PC-3 (cell line): ENCODE measurements at places on chromosomes 4 and X. TPM values are rescaled to one million over a fixed set of nuclear protein-coding genes. Genes with fewer than 3 reads are reported as not detected.

Gene RNF175
- total RNA-seq: not detected in 2 replicates

Gene USP51
- 0.22 TPM in 1 of 2 replicates, not detected in the other for total RNA-seq

DNA sequence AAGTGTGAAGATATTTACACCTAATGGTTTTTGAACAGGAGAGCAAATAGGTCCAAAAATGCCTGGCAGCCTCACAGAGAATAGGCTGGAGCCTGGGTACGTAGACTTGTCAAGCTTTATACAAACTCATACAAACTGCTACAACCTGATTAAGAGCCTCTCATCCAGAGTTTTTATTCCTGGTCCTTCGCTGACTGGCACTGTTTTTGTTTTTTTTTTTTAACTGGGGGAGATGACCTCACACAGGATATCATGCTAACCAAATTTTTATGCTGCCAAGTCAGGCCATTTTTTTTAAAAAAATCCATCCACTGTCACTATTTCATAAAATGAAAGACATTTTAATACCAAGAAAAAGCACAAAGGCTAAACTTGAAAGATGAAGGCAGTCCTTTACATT, 1.9 kb downstream of the FAM114A1 start:
- no peak for DNase-seq

DNA sequence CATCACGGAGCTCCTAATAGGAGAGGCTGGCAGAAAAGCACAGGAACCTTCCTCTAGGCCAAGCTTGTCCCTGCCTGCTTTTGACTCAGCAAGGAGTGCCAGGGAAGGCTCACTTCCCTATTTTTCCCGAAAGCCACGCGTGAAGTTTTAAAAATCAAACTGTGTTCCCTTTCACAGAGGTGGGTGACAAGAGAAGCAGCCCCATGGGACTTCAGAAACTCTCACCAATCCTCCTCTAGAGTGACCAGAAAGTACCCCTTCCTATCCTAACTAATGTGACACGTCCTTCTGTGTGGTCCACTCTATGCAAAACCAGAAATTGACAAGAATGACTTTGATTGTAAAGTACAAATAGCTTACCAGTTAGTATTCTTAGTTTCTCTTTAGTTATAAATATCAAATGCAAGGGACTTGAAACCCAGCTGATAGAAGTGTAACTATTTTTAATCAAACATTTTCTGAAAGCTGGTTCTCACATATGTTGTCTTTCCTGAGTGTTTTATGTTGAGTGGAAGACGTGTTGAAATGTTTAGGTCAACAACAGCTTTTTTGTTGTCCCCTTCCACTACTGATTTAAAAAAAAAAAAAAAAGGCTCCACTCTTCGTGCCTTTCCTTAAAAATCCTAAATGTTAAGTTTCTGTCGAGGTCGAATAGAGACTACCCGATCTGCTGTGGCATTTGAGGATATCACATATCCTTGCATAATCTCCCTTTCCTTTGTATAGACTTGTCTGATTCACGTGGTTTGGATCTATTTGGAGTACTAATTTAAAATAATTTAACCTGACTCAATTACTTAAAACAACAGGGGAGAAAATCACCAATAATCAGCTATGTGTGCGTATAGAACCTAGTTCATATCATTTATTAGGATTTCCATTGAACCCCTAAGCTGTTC, 42.1 kb downstream of the NFKB1 start:
- no peak for DNase-seq

DNA sequence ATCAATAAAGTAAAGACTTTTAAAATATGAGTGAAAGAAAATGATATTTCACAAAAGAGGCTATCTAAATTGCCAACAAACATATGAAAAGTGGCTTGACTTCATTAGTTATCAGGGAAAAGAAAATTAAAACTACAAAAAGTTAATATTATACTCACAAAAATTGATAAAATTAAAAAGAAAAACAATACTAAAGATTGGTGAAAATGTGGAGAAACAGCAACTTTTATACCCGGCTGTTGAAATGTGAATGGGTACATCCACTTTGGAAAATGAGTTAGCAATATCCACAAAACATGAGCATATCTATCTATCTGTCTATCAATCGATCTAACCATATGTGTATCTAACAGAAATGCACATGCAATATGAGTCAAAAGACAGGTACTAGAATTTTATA, 122.3 kb downstream of the ANAPC10 start:
- DNase-seq: no peak

GRCh38 chr4:83205760-83206159, 78.8 kb downstream of the COQ2 start:
- no peak for DNase-seq

- DNase-seq: no peak
Measured at GRCh38 chrX:39309721-39310152, 508.5 kb downstream of the MID1IP1 start.

GRCh38 chr4:2790583-2791517, 2.0 kb upstream of the SH3BP2 start:
- DNase-seq: no peak
